DND-41 (cell line): ENCODE measurements at places on chromosomes 6 and 20.

GRCh38 chr6:82878812-82879211 is 186.8 kb downstream of the UBE3D start:
- no peak for DNase-seq

DNA sequence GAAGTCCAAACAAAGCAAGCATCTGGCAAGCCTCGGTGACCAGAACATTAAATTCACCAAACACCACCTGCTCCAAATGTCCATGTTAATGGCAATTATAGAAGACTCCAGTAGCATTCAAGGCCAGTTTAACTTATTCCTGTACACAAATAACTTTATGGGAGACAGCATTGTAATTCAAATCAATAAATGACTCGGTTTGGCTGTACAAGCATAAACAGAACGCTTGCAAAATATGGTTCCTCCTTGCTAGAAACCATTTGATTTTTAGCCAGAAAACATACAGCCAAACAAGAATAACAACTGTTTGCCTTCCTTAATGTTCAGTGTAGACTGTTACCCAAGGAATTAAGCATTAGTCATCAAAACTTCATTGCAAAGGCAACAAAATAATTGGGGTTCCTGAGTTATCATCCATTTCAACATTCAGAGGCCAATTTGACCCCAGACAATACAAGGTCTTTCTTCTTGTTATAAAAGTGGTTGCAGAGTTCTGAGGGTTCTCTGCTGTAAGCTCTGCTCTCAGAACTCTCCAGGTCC is 125.1 kb downstream of the BFSP1 start:
- no peak for DNase-seq

DNA sequence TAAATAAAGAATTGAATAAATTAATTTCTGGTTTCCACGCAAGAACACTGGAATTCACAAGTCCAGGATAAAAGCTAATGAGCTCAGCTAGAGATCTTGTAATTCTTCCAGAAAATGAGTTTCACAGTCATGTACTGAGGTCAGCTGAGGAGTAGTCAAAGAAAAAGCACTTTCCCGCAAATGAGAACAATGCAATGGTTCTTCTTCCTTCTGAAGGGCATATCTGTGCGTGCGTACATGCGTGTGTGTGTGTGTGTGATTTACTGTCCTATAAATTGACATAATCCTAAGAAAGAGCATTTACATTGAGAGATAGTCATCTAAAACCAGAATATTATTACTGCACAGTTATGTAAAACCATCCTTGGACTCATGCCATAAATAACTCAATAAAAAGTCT is 968.9 kb upstream of the EYS start:
- no peak for DNase-seq

- DNase-seq, result no peak
Observed at GRCh38 chr6:118902726-118903125, 8.8 kb downstream of the ASF1A start.

- DNase-seq, result peak; percentile 26
Observed at GRCh38 chr6:151229401-151230276, 10.1 kb upstream of the AKAP12 start.

DNA sequence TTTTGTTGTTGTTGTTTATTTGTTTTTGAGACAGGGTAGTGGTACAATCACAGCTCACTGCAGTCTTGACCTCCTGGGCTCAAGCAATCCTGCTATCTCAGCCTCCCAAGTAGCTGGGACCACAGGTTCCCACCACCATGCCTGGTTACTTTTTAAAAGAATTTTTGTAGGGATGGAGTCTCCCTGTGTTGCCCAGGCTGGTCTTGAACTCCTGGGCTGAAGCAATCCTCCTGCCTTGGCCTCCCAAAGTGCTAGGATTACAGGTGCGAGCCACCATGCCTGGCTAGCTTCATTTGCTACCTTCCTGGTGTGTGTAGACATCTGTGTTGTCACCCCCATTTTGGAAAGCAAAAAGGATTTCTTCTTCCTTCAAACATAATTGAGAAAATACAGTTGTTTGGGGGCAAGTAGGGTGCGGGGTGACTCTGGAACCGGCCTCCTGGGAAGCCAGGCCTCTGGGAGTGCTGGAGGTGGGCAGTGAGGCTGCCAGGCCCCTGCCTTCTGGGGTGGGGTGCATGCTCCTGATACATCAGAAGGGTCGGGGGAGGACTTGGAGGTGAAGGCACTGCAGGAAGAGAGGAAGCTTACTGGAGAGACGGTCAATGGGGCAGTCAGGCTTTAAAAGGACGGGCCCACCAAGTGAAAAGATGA is 28.4 kb downstream of the SYNJ2 start:
- no peak for DNase-seq

DNA sequence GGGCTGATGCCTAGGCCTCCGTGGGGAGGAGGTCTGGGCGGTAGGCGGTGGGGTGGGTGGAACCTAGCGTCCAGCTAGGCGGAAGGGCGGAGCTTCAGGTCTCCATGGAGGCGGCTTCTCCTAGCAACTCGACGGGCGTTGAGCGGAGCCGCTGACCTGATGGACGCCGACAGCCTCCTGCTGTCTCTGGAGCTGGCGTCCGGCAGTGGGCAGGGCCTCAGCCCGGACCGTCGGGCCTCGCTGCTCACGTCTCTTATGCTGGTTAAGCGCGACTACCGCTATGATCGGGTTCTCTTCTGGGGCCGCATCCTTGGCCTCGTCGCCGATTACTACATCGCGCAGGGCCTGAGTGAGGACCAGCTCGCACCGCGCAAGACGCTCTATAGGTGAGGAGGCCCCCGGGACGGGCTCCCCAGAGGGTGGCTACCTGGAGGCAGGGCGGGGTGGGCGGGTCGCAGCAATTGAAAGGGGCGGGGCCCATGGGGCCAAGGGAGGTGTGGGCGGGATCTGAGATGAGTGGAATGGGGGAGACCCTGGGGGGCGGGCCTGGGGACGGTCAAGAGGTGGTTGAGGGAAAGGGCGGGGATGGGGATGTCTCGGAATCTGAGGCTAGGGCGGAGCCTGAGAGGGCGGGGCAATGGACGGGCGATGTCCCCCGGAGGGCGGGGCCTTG is at the start of gene RSPH9:
TSS of gene RSPH9 (plus strand) at position 97 of the 673 bp plus-strand sequence. CDS start at position 160, 63 bp downstream.
- DNase-seq, result no peak

DNA sequence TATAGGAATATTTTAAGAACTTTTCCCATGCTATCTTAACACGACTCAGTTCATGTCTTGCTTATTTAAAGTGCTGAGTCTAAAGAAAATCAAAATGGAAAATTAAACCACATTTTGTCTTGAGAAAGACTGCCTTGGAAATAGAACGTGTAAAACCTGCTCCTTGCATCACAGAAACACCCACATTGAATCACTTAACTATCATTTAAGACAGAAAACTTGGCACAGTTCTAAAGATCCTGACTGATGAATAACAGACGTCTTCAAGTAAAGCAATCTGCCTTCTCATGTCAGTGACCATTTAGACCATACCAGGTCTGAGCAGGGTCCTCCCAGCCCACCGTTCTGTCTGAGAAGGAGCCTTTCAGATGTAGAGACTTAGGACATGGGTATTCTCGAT is 7.4 kb downstream of the PERP start:
- DNase-seq, result no peak

GRCh38 chr20:31698803-31699718 is 23.6 kb downstream of the BCL2L1 start:
- no peak for DNase-seq

GRCh38 chr6:134391205-134391604 is 73.3 kb upstream of the SGK1 start:
- DNase-seq, result no peak

DNA sequence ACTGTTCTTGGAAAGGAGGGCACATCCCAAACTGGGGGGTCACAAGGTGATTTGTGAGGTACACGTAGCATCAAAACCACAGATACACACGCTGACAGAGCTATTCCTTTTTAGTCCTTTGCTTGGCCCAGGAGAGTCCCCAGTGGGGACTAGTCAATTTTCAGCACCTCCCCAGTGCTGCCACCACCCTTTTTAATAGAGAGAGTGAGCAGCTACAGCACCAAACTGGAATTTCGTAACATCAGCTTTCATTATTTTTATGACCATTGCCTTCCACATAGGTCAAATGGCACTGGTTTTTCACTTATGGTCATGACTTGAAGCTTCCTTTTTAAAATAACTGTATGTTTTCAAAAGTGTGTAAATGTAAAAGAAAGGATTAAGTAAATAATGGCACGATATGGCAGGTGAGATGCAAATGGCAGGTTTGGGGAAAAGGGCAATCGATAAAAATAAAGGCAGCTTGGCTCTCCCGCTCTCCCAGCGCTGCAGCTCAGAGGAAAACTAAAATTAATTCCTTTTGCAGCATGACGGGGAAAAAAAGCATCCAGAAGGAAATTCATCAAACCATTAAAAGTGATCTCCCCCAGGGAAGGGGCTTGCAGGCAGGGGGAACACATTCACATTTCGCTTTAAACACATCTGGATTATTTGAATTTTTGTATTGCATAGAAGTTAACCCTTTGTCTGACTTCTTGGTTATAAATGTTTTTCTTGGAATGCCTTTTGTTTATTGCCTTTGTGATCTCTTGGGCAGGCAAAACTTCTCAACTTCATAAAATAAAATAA is 95.2 kb downstream of the ANKRD60 start:
- DNase-seq, result no peak

GRCh38 chr20:63536241-63536977 is 767 bp downstream of the PTK6 start:
- no peak for DNase-seq

- DNase-seq, result no peak
Observed at GRCh38 chr20:1242099-1242498, 16.3 kb downstream of the RAD21L1 start.

DNA sequence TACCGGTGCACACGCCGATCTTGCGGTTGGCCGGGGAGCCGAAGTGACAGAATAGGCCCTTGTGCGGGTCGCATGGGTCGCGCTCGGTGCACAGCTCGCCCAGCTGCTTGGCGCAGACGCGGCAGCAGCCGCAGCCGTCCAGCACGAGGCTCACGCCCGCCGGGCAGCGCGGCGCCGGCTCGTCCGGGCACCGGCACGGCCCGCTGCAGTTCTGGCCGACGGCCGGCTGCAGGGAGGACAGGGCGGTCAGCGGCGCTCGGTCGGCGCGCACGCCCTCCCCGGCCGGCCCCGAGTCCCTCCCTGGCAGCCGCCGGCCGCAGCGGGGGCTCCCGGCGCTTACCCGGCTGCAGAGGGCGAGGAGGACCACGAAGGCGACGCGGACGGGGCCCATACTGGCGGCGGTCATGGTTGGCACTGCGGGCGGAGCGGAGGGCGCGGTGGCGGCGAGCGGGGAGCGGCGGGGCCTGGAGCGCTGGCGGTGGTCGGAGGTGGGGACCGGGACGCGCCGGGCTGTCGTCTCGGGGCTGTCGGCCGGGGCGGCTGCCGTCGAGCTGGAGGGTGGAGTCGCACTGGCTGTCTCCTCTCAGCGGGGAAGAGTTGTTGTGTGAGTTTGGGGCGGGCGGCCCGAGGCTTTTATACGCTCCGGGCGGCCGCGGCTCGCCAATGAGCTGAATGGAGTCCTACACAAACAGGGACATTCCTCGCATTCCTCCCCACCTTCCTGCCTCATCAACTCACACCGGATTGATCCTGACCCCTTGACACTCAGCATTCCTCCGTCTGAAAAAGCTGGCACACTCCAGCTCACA is at the start of gene CCN2:
TSS of gene CCN2 (minus strand) at position 606 of the 809 bp plus-strand sequence. CDS start at position 406, 200 bp downstream.
- no peak for DNase-seq

- DNase-seq, result no peak
Observed at GRCh38 chr6:43428874-43429273, 1.5 kb downstream of the ABCC10 start.

- no peak for DNase-seq
Observed at GRCh38 chr6:12200015-12200564, 90.1 kb upstream of the EDN1 start.

- no peak for DNase-seq
Observed at GRCh38 chr6:38259736-38260135, 380.0 kb downstream of the BTBD9 start.

DNA sequence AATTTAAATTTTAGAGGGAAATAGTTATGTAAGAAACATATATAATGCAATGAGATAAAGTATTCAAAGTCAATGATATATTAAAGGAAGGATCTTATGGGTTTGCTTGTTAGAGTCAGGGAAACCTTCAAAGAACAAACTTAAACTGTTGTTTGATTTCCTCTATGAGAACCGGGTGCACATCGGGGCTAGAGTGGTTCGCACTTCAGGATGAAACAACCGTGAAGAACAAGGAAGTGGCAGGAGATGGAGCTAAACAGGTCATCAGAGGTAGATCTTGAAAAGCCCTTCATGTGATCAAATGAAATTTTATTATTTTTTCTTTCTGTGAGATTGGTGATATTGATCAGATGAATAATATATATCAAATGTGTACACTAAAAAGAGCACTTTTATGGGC is 951.9 kb upstream of the FLRT3 start:
- no peak for DNase-seq

- no peak for DNase-seq
Observed at GRCh38 chr20:16028923-16029322, 544.3 kb downstream of the KIF16B start.

DNA sequence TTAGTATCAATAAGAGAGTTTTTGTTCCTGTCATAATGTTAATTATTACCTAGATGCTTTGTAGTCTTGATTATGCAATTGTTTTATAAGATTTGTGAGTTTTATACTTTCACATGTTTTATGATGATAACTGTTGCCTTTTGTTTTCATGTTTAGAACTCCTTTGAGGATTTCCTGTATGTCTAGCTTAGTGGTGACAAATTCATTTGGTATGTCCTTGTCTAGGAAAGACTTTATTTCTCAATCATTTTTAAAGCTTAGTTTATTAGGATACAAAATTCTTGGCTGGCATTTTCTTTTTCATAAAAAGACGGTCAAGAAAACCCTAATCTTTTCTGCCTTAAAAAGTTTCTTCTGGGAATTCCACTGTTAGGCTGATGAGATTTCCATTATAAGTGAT is 849.9 kb upstream of the EYS start:
- DNase-seq, result no peak

DNA sequence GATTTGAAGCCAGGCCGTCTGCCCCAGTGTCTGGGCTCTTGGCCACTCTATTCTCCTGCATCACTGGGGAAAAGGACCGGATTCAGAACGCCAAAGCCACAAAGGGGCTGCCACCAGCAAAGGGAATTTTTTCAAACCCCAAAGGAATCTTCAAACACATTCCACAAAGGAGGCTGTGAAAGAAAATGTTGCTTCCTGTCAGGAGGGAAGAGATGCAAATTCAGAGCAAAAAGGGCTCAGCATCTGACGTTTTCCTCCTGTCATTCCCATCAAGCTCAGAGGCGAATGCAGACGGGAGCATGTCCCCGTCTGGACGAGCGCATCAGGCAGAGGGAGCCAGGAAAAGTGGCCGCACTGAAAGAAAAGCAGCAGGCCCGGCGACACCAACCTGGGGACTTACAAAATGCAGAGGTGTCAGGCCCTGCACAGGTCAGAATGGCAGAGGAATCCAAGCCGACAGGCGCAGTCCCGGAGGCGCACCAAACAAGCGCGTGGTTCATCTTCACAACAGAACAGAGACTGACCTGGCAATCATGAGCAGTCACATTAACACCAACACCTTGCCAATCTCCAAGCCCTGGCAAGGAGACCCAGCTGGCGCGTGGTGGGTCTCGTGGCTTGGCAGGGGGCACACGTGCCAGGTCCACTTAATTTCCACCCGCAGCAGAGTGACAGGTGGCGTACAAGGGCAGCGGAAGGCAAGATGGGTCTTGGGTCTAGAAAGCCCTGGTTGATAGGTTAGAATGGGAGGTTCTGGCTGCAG is 62.8 kb downstream of the GRM4 start:
- DNase-seq, result no peak
